ENCODE measurements at places on chromosomes 5 and 9.

GRCh38 chr9:98567540-98568233, 141.0 kb downstream of the GABBR2 start:
- no peak for DNase-seq

DNA sequence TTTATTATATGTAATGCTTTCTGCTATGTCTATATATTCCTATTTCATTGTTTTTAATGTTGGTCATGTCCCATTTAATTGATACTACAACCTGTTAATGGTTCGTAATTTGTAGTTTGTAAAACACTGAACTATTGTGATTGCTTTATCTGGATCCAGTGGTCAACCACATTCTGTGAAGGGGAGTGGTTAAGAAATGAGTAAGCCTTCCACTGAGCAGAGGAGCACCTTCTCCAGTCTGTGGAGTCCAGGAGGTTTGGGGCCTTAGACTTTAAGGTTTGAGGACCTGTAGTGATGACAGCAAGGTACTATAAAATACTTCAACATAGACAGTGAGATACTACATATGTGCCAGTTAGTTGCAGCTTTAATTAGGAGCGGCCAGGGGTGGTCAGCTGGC, 67.7 kb upstream of the RAD23B start:
- peak; percentile 26 for DNase-seq

DNA sequence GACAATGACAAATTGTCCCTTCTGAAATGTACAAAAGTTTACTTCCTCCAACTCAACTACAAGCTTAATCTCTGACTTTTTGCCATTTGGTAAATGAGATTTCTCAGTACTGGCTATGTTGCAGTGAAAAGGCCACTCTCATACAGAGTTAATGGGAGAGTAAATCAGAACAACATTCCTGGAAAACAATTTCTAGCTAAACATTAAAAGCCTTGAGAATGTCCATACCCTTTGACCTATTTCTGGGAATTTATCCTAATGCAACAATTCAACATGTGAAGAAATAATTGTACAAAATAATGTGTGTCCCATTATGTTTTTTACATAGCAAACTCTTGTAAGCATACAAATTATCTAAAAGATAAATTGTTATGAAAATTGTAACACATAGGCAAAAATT, 56.3 kb upstream of the SPEF2 start:
- no peak for DNase-seq

GRCh38 chr5:150621301-150621700, 19.2 kb upstream of the SYNPO start:
- no peak for DNase-seq

DNA sequence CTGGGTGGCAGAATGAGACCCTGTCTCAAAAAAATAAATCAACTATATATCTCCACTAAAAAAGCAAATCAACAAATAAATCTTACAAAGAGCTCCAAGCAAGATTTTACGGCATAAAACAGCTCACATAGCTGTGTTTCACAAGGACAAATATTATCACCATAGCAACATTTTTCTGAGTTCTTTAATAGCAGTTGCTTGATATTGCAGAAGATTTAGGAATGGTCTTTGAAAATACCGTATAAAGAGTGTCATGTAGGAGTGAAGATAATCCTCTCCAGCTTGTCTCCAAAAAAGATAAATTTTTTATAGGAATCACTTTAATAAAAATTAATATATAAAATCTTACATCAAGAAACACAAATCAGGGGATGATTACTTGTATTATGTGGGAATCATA, 36.6 kb upstream of the MYOT start:
- DNase-seq = no peak

DNA sequence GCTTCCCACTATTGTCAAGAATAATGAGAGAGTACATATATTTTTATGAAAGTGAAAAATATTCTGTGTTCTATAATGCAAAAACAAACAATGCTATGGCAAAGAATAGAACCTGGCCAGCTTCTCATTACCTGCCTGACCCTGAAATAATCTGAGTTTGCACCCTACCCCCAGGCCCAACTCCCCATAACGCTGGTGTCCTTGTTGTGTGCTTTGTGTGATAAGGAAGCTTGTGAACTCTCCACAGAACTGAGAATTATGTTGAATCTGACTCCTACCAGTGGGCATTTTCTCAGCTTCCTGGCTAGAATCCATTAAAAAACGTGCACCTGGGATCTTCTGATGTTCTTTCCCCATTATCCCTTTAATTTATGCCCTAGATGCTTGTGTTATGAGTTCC, 178.0 kb upstream of the GNA14 start:
- DNase-seq = no peak

DNA sequence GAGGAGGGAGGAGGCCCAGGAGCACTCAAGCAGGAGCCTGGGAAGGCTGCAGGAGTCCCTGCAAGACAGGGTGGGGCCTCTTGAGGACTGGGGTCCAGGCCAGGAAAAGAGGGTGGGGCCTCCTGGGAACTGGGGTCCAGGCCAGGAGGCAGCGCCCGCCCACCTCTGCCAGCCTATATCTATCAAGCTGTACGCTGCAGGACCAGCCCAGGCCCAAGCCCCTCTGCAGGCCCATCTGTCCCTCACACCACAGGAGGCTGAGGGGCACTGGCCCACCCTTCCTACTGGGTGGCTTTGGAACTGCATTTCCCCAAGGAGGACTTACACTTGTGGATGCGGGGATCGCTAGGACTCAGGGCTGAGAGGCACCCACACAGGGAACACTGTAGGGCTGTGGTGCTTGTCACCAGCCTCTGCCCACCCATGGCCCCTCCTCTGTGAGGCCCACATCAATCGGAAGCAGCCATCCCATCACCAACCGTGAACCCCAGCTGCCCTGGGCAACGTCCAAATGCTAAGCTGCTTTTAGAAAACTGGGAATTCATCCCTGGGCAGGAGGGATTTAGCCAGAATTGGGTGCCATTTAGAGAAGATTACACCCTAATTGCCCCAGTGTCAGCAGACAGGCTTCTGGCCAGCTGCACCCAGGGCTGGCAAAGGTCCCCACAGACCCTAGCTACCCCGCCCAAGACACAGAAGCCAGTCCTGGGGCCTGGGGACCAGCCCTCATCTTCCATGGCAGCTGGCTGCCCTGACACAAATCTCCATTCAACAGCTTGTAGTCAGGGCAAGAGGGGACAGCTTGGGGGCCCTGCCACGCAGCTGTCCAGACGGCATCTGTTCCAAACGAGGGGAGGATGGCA, 15.3 kb downstream of the BICD2 start:
- no peak for DNase-seq

DNA sequence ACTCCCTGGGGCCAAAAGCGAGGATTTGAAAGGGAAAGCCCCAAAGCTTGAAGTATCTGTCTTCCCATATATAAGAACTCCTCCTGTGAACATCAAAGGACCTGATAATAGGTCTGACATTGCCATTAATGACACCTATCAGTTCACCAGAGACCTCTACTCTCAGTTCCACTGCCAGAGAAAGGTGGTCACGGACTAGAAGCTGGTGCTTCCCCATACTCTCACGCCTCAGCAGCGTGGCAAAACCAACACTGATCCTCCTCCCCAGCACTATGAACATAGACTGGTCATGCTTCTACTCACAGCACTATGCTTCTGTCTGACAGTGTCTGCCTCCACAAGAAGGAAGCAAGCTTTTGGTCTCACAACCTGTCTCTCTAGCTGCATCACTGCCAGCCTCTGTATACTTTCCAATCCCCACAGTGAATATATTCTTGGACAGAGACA, 37.9 kb downstream of the NRG2 start:
- DNase-seq = no peak

DNA sequence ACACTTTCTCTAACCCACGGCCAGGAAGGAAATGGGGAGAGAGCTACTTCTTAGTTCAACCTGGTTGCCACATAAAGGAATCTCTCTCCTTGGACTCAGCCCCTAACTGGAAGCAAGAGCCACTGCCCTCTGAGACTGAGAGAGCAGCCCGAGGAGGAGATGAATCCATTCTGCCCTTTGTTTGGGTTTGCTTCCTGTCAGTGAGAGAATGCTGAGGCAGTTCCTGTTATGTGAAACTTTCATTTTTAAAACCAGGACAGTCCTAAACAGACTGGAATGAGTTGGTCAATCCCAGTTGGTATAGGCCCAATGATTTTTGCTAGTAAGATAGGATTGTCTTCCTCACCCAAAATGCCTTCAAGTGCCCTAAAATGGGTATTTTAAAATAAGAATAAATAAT, 205.1 kb downstream of the NTRK2 start:
- peak; percentile 20 for DNase-seq

- DNase-seq = peak; percentile 69
These were observed 24.9 kb downstream of the ATOX1 start for GRCh38 chr5:151733358-151734063.

DNA sequence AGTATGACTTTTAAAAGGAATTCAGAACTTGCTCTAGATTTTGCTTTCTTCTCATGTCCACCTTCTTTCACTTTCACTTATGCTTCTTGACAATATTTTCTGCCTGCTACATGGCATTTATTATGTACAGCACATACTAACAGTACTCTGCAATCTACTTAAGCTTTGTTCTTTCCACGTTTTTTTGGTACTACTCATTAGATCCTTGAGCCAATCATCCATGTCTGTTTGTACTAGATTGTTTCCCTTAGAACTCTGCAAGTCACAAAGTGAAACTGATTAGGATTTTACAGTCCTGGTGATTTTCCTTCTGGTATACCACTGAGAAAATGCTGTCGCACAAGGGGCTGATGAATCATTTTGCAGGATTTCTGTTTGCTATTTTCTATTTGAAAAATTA, 78.3 kb downstream of the PARP8 start:
- DNase-seq = peak; percentile 38

- peak; percentile 80 for DNase-seq
These were observed 160.1 kb upstream of the ZNF608 start for GRCh38 chr5:124906339-124907097.

GRCh38 chr5:97666783-97667182, 483.7 kb upstream of the RIOK2 start:
- peak; percentile 1 for DNase-seq

- no peak for DNase-seq
These were observed 14.9 kb upstream of the GFPT2 start for GRCh38 chr5:180367991-180368390.

GRCh38 chr5:172715421-172715780, 55.6 kb downstream of the DUSP1 start:
- no peak for DNase-seq

DNA sequence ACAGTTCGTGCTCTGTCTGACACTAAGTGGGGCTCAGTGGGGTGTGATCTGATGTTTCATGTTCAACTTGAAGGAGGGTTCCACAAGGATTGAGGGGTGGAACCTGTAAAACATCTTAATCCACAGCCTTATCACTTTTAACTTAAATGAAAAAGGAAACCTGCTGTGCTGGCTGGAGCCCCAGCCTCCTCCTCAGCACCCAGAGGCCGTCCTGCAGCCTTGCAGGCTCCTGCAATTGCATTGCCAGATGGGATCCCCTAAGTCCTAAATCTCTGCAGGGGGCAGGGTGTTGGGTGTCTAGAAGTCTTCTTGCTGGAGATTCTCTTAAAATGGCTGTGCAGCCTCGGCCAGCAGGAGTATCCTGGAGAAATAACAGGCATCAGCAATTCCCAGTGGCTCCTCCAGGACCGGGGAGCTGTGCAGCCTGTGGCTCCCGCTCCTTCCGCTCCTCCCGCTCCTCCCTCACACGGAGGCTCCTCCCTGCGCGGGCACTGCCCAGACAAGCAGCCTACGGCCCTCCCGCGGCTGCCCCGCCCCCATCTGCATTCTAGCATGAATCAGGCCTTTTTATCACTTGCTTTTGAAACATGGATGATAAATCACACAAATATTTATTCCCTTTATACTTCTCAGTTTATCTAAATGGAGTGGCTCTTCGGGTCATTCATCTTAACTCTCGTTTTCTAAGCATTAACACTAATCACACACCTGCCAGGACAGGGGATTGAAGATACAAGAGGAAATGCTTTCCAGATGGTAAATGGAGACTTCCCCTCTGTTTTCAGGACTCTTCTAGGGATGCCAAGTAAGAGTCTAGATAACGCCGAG, 131.0 kb downstream of the ADAMTS16 start:
- DNase-seq = peak; percentile 77

- DNase-seq = no peak
These were observed 1.4 kb downstream of the CMYA5 start for GRCh38 chr5:79691007-79691406.

All from AG10803 (cell line).